Lower leg skin (tissue), 4 donors: ENCODE measurements at places on chromosomes 5 and 9. TPM values are rescaled to one million over a fixed set of nuclear protein-coding genes. Genes with fewer than 3 reads are reported as not detected.

SLC4A9 gene
- total RNA-seq: 1.4 TPM

DPH7 gene
- 34.7 TPM for total RNA-seq

KLHL3 gene
- 3.0 TPM for total RNA-seq

- DNase-seq: no peak
Measured at GRCh38 chr5:59296317-59297264, 596.9 kb downstream of the PDE4D start.

DNA sequence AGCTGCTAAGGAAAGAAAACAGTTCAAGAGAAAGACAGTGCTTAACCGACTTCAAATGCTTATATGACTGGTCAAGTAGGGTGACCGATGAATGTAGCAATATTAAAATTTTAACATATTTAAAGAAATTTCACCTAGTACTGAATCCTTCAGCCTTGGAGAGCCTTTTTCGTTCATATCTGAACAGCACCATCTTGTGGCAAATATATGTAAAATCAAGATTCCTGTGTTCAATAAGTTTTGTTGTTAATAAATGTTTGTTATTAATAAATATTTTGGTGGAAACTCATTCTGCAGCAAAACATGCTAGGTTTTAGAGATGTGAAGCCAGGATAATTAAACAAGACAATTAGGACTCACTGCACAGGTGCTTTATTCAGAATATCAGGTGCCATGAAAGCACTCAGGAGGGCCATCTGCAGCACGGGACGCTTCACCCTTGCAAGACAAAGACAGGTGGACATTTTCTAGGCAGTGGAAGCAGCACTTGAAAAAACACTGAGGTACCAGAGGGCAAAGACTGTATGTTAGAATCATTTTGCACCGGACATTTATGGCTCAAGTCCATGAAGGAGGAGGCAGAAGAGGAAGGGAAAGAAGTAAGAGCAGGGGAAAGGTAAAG is 15.6 kb downstream of the TICAM2 start:
- no peak for DNase-seq

- DNase-seq: no peak
Measured at GRCh38 chr5:17255471-17256021, 38.1 kb downstream of the BASP1 start.

DNA sequence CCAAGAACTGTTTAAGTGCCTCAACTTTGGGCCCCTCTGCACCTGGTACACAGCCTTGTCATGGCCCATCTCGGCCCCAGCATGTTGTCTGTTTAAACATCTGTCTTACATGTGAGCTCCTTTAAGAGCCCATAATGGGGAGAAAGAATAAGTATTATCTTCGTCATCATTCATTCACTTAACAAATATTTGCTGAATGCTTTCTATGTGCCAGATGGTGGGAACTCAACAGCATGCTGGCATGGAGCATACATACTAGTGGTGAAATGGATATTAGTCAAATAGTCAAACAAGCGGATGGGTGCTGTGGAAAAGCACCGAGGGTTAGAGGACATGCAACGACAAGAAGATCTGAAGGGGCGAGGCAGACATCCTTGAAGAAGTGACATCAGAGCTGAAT is 54.5 kb downstream of the GABBR2 start:
- no peak for DNase-seq

- DNase-seq: no peak
Measured at GRCh38 chr9:5596173-5596572, 32.7 kb upstream of the RIC1 start.

DNA sequence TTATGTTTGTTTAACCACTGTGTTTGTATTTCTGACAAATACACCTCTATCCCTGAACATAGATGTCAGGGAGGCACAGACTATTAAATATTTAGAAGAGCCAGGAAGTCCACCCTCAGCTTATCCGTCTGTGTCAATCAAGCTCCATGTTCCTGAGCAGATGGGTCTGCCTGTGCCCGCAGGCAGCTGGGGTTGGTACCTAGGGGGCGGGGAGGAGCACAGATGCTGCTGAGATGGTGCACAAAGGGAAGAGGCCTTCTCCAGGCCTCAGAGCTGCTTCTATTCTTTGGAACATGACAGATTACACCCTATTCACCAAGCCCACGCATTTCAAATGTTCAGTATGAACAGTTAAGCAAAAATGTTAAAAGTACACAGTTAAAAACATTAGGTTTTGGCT is 142.1 kb downstream of the EPB41L4A start:
- DNase-seq: no peak

GRCh38 chr9:109498195-109499092 is at the start of gene PTPN3:
TSS of gene PTPN3 (minus strand) at chr9:109498307. CDS start at chr9:109463434, 34,873 bp downstream.
- no peak for DNase-seq

DNA sequence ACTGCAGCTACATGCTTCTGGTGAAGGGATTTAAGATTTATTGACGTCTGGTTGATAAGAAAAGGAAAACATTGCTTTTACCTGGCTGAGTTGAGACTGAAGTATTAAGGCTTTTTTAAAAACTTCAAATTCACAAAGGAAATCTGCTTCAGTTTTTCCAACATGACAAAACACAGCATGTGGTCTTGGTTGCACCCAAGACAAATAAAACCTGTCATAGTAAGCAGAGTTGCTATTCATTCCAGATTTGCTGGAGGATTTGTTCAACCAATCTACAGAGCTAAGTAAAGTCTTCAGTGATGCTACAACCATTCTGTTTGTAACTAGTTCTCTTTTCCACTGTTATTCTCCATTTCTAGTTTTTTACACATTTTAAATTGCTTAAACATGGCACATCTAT is 11.3 kb downstream of the C5orf63 start:
- no peak for DNase-seq

- DNase-seq: no peak
Measured at GRCh38 chr9:92184041-92184564, 68.9 kb upstream of the SPTLC1 start.
